ENCODE measurements at places on chromosomes 13 and 19.

DNA sequence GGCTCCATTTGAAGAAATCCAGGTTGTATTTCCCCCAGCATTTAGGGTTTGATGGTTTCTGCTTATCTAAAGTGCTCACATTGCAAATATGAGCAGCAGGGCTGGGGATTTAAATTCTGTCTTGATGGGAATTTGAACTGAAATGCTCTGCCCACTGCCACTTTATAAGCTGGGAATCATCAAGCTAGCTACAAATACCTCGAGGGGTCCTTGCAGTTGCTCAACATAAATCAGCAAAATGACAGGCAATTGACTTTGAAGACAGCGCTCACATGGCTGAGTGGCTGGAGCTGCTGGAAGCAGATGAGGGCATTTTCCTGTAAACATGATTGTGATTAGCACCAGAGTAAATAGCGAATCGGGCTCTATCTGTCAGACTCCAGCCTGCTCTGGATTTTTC lies 39.4 kb upstream of the MEDAG start:
- DNase-seq = no peak

DNA sequence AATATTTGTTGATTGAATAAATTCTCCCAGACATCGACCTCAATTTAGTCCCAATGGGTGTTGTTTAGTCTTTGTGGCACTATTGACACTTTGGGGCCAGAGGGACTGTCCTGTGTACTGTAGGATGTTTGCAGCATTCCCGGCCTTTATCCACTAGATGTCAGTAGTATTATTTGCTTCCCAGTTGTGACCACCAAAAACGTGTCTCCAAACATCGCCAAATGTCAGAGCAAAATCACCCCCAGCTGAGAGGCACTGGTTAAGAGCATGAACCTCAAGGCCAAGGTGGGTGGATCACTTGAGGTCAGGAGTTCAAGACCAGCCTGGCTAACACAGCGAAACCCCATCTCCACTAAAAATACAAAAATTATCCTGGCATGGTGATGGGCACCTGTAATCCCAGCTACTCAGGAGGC lies 15.4 kb downstream of the NLRP12 start:
- no peak for DNase-seq

- no peak for DNase-seq
Observed at GRCh38 chr19:46150606-46151005, 2.6 kb downstream of the IGFL2 start.

- no peak for DNase-seq
Observed at GRCh38 chr13:98033277-98034247, 80.1 kb downstream of the IPO5 start.

DNA sequence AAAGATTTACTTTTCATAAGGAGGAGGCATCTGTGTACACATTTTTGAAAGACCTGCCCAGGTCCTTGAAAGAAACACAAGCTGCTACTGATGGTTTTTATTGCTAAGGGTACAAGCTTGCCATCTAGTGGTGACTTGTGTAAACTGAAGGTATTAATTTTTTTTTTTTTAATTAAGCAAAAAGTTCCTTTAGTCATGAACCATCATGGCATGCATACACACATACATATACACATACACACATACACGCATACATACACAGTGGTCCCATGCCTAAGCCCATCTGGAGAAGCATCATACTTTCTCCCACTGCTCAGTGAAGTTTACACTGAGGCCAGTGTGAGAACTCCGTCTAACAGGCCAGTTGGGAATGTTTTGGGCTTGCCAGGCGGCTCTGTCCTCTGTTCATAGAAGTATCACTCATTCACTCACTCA lies 312.5 kb downstream of the DCLK1 start:
- DNase-seq = no peak

- no peak for DNase-seq
Observed at GRCh38 chr19:40740747-40741146, 9.5 kb downstream of the ACTMAP start.

- no peak for DNase-seq
Observed at GRCh38 chr19:347946-348861, 3.6 kb upstream of the MIER2 start.

DNA sequence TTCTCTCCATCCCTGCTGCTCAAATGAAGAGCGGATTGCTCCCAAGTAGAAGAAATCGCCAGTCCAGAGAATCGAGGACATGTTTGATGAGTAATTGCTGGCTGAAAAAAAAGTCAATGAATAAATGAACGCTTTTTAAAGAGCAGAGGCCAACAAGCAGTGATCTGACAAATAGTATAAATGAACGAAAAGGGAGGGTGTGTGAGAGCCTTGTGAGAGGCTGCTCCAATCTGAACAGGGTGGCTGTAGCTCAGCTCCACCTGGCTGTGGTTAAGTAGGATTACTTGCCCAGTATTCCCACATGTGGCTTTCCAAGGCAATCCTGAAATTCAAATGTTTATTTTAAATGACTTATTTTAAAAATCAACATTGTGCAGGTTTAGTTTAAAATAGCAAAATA lies 117.1 kb downstream of the TSHZ3 start:
- DNase-seq = no peak

- DNase-seq = no peak
Observed at GRCh38 chr13:22092791-22093560, 422.1 kb downstream of the FGF9 start.

- DNase-seq = no peak
Observed at GRCh38 chr13:86563308-86563707, 764.1 kb upstream of the SLITRK6 start.

DNA sequence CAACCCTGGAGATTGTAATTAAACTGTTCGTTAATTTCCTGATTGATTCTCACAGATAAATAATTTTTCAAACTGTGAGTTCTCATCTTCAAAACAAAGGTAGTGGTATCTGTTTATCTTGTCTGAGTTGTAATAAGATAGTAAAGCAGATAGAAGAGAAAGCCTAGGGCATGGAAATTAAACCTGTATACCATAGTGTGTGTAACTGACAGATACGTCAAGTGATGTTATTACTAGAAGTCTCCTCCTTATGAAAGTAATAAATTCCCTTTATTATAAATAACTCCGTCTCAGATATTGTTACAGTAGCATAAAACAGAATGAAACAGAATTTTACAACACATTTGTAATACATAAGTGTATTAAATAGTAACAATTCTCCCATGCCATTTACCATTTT lies 1065.1 kb downstream of the SLITRK1 start:
- DNase-seq = no peak

- DNase-seq = no peak
Observed at GRCh38 chr13:31011901-31012654, 79.6 kb downstream of the TEX26 start.

- no peak for DNase-seq
Observed at GRCh38 chr13:45792827-45793303, 58.7 kb downstream of the SIAH3 start.

GRCh38 chr19:45163156-45163555 lies 2.4 kb upstream of the NKPD1 start:
- no peak for DNase-seq

- no peak for DNase-seq
Observed at GRCh38 chr13:61109741-61110140, 305.9 kb downstream of the PCDH20 start.

- DNase-seq = no peak
Observed at GRCh38 chr19:5457709-5458108, 2.5 kb downstream of the ZNRF4 start.

GRCh38 chr19:57887195-57887941 lies 1.5 kb downstream of the ZNF814 start:
- no peak for DNase-seq

GRCh38 chr13:22111152-22111783 lies 440.4 kb downstream of the FGF9 start:
- no peak for DNase-seq

GRCh38 chr19:13951043-13951442 lies 1.3 kb upstream of the DCAF15 start:
- DNase-seq = no peak

- DNase-seq = no peak
Observed at GRCh38 chr19:41995959-41996797, 2.1 kb upstream of the ATP1A3 start.

GRCh38 chr19:36775768-36776167 lies 3.2 kb upstream of the ZNF850 start:
- no peak for DNase-seq

DNA sequence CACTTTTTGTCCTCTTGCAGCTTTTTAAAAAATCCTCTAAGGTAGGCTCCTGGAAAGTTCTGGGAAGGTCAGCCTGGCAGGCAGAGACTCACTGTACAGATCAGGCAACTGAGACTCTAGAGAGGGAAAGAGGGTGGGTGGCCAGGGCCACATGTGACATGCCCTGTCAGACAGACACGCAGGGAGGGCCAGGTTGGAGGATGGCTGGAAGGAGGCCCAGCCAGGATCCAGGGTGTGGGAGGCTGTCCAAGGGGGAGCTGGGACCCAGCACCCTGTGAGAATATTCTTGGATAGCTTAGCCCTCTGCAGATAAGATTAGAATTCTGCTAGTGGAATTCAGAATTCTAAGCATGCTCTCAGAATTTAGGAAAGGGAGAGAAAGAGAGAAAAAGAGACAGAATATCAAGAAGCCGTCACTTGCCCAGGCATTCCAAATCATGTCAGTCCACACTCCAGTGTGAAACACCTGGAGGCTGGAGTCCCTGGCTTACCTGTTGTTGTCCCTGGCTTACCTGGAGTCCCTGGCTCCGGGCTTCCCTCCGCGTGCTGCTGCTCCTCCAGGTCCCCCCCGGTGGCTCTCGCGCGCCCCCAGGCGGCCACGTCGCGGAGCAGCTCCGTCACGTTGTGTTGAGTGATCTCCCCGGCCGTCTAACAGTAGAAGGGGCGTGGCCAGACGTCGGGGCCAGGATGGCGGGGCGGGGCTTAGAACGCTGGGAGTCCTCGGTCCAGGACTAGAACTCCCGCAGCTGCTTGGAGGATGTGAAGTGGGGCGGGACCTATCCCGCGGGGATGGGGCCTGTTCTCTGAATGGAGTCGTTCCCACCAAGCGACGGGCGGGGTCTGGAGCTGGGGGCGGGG lies 2.8 kb upstream of the TNNI3 start:
- DNase-seq = peak; percentile 53

DNA sequence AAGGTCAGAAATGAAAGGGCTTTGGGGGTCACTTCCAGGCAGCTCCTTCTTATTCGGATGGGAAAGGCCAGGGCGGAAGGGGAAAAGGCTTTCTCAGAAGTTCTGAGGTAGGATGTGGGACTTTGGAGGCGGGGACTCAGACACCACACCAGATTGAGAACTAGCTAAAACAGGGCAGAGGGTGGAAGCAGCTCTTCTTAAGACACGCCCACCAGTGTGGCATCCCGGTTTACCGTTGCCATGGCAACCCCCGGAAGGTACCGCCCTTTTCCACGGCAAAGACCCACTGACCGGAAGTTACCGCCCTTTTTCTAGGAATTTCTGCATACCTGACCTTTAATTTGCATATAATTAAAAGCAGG lies 3.8 kb upstream of the LILRA5 start:
- DNase-seq = no peak

DNA sequence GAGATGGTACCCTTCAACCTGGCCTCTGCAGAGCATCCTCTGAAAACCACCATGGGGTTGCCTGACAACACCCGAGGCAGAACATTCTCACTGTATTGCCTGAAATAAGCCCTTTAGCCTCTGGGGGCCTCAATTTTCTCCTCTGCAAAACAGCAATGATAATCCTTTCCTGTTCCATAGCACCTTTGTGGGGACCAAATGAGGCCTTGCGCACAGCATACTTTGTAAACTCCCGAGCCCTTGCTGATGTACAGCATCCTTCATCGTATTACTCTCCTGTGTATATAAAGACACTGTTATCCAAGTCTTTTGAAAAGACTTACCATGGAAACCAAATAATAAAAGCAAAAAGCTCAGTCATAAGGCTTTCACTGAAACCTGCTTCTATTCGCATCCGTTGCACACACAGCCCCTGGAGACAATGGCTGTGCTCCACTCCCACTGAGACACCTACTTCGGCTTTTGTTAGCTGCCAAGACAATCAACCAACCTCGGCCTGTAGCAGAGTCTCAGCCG lies 276.0 kb downstream of the FOXO1 start:
- DNase-seq = no peak

GRCh38 chr19:19740755-19741154 lies 7.8 kb upstream of the ZNF14 start:
- DNase-seq = no peak

GRCh38 chr13:82202398-82202797 lies 1679.9 kb downstream of the SLITRK1 start:
- DNase-seq = no peak

DNA sequence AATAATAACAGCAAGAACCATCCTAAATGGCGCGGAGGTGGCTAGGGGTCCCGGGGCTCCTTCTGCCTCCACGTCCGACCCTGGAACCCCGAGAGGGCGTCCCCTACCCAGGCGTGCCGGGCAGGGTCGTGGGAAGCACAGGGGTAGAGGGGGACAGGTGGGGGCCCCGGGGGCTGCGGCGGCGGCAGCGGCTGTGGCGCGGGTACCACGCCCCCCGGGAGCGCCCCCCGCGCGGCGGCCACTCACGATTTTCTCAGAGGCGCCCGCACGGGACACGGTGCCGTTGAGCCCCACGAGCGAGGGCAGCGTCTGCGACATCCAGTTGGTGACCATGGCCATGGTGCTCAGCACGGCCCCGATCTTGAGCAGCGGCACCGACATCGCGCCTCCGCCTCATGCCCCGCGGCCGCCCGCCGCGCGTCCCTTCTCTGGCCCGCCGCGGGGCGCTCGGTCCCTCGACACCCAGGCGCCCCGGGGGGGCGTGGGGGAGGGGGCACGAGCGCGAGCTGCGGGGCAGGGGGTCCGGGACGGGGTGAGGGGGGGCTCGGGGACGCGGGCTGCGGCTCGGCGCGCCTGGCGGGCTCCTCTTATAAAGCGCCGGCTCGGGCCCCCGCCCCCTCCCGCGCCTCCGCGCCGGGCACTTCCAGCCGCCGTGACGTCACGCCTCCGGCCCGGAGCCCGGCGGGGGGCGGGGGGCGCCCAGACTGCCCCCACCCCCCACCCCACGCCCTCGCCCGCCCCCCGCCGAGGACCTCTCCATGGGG lies 22.9 kb downstream of the OLFM2 start:
- no peak for DNase-seq

- no peak for DNase-seq
Observed at GRCh38 chr19:38850976-38851621, 1.3 kb upstream of the HNRNPL start.

DNA sequence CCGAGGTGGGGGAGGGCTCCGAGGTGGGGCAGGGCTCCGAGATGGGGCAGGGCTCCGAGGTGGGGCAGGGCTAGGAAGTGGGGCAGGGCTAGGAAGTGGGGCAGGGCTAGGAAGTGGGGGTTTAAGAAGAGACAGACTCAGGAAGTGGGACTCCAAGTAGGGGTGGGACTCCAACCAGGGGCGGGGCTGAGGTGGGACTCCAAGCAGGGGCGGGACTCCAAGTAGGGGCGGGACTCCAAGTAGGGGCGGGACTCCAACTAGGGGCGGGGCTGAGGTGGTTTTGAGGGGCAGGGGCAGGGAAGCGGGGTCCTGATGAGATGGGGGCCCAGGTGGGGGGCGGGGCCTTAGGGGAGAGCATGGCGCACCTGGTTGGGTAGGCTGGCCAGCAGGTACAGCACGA lies 13.6 kb downstream of the CFD start:
- peak; percentile 63 for DNase-seq
